ENCODE measurements at places on chromosomes 11 and 22. TPM values are rescaled to one million over a fixed set of nuclear protein-coding genes. Genes with fewer than 3 reads are reported as not detected.

Gene PTPRCAP
- 1.6 TPM for total RNA-seq

Gene PANX2
- under 0.01 TPM for total RNA-seq

Gene CRYAB
- total RNA-seq: 19.2 TPM

Gene PNPLA2
- 25.8 TPM for total RNA-seq

Gene KIF18A
- total RNA-seq: 3.1 TPM

Gene DDI1
- not detected for total RNA-seq

Gene APOL5
- not detected for total RNA-seq

Gene VPS37C
- 13.7 TPM for total RNA-seq

Gene ADM2
- total RNA-seq: 0.79 TPM

Gene SPON1
- total RNA-seq: under 0.01 TPM

Gene NPTXR
- total RNA-seq: 0.43 TPM

Gene KCTD14
- 7.9 TPM for total RNA-seq

Gene CASP5
- not detected for total RNA-seq

Gene DUSP8
- 1.5 TPM for total RNA-seq

Measured in placental epithelial cell (primary cell).